ENCODE measurements at places on chromosomes 7 and 10. TPM values are rescaled to one million over a fixed set of nuclear protein-coding genes. Genes with fewer than 3 reads are reported as not detected.

DNA sequence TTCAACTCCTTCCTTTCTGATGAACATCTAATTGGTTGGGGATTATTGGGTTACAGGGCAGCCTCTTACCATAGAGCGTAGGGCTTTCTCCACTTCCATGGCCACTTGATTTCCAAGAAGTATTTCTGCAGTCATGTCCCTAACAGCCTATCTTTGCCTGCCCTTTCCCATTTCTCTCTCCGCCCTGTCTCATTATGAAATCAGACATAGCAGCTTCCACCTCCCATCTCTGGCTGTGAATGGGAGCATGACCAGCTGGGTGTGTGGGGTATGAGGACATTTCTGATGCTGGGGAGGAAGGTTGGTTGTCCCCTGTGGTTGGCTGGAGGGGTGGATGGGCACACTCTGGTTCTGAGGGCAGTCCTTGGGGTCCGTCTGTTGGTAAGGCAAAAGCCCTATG lies 41.2 kb downstream of the ADCYAP1R1 start:
- no peak for DNase-seq

GRCh38 chr7:66348531-66348930 lies 143.4 kb downstream of the TPST1 start:
- DNase-seq: no peak

- DNase-seq: peak; percentile 39
Measured at GRCh38 chr7:78850093-78850740, 603.2 kb downstream of the MAGI2 start.

The ZP3 gene
- total RNA-seq: 1.3 TPM

GRCh38 chr10:11207560-11207844 lies 189.8 kb downstream of the CELF2 start:
- peak; percentile 37 for DNase-seq

The LDB3 gene
- 0.37 TPM for total RNA-seq

The VAX1 gene
- total RNA-seq: not detected

The FFAR4 gene
- total RNA-seq: not detected

- no peak for DNase-seq
Measured at GRCh38 chr7:26165950-26166683, 14.1 kb downstream of the NFE2L3 start.

The TFR2 gene
- total RNA-seq: 1.7 TPM

The ABCB1 gene
- not detected for total RNA-seq

The OTUD1 gene
- total RNA-seq: 1.5 TPM

The GIMAP7 gene
- total RNA-seq: not detected

GRCh38 chr7:112782498-112782897 lies 7.7 kb downstream of the TMEM168 start:
- no peak for DNase-seq

DNA sequence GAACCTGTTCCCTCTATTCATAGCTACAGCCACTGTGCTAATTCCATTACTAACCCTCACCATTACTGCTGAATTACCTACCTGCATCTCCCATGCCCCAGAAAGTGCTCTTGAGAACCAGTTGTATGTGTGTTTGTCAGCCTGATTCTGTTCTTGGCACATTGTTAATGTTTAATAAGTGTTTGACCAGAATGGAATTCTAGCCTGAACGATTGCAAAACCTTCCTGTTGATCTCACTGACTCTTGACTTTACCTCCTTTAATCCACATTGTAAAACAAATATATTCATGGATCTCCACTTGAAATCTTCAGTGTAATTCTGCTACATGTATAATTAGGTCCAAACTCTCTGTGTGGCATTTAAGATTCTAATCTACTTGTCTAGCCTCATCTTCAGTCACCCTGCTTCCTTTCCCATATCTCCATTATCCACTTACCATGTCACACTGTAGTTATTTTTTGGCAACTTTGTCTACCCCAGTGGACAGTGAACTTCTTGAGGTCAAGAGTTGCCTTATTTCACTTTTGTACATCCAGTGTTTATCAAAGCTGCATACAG lies 4.9 kb downstream of the ZNF277 start:
- DNase-seq: no peak

DNA sequence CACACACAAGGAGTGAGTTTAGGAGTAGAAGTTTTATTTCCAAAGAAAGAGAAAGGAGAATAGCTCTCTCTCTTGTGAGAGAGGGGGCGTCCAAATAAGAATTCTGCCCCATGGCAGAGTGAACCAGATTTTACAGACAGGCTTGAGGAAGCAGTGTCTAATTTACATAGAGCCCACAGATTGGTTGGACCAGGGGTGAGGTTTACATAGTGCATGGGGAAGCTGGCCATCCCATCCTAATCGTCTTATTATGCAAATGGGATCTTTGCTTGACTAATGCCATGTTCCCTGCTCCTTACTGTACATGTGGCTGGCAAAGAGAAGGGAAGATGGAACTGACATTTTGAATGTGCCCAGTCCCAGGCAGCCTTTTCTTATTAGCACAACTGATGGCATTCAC lies 60.0 kb upstream of the ACSM6 start:
- DNase-seq: no peak

- no peak for DNase-seq
Measured at GRCh38 chr10:30488316-30488715, 54.3 kb downstream of the MAP3K8 start.

DNA sequence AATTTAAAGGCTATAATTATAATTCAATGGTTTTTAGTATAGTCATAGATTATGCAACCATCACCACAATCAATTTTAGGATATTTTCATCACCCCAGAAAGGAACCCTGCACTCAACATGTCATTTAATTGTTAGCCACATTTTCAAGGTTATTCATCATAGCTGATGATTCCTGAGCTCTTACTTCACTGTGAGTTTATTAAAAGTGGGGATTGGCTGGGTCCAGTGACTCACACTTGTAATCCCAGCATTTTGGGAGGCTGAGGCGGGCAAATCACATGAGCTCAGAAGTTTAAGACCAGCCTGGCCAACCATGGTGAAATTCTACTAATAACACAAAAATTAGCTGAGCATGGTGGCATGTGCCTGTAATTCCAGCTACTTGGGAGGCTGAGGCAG lies 787 bp downstream of the CCL26 start:
- DNase-seq: no peak

GRCh38 chr10:44249490-44249889 lies 135.4 kb downstream of the CXCL12 start:
- DNase-seq: no peak

GRCh38 chr10:17077346-17077781 lies 52.2 kb downstream of the CUBN start:
- no peak for DNase-seq

- no peak for DNase-seq
Measured at GRCh38 chr7:85781606-85782005, 594.8 kb upstream of the SEMA3D start.

DNA sequence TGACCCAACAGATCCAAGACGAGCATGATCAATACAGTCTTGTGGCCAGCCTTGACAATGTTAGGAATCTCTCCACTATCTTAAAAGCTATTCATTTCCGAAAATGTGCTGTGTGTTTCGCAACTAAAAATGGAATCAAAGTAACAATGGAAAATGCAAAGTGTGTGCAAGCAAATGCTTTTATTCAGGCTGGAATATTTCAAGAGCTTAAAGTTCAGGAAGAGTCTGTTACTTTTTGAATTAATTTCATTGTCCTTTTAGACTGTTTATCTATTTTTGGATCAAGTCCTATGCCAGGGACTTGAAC lies 24.3 kb upstream of the TIAL1 start:
- DNase-seq: no peak

DNA sequence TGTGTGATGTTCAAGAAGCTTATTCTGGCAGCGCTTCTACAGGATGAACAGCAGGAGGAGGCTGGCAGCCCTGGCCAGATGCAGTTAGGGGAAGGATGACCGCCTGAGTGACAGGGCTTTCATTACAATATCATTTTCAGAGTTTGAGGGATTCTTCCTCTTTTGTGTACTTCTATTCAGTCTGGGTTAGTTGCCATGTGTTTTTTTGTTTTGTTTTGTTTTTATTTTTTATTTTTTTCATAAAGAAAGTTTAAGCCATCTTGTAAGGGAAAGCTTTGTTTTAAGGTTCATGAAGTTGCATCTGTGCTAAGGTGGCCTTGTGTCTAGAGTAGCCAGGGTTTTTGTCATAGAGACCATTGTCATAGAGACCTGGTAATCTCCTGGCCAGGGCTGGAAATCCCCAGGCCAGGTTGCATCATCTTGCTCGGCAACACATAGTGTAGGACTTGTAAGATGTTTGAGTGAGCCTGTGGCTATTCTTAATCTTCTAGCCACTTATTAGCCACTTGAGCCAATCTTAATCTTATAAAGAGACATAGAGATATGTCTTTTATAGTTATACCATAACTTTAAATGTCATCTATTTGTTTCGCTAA lies 230.5 kb upstream of the TMEM229A start:
- no peak for DNase-seq

DNA sequence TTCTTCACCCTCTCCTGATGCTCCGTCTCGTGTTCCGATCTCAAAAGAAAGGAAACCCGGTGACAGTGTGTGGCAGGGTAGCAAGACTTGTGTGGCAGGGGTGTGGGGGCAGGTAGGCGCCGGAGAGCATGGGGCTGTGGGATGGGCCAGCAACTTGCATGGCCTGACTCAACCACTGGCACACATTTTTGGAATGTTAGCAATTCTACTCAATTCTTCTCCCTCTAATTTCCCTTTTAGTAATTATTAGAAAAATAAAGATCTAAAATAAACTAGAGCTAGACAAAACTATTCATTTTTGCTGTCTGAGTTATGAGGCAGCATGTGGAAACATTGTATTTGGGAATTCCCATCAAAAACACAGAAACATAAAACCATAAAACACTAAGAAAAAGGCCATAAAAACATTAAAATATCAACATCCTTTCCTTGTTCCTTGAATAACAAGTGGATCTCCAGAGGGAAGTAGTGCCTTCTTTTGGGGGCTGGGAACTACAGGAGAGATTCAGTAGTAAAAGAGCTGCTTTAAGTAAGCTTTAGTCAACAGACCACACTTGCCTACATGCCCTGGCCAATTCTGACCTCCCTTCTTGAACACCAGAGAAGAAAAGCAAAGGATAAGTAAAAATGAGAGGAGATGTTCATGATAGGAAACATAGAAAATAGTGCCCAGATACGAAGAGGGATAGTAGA lies 21.8 kb downstream of the SEMA3C start:
- DNase-seq: no peak

DNA sequence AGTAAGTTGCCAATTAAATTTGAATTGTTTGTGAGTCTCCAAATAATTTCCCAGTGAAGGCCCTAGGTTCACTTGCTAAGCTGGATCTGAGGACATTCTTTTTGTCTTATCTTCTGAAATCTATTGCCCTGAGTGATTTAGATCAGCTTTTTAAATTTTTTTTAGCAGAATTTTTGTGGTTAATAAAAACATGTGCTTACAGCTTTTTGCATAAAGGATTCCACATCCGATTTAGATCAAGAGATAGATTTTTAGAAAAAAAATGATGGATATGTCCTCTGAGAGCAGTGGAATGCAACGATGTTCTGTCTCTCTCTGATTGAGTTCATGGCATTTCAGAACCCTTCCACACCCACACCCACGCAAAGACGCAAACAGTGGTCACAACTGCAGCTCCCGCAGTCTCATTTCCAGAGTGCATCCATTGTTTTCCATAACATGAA lies 358.8 kb downstream of the SUGCT start:
- no peak for DNase-seq

The TWIST1 gene
- total RNA-seq: not detected

The MMP21 gene
- not detected for total RNA-seq

The GJD4 gene
- total RNA-seq: not detected

DNA sequence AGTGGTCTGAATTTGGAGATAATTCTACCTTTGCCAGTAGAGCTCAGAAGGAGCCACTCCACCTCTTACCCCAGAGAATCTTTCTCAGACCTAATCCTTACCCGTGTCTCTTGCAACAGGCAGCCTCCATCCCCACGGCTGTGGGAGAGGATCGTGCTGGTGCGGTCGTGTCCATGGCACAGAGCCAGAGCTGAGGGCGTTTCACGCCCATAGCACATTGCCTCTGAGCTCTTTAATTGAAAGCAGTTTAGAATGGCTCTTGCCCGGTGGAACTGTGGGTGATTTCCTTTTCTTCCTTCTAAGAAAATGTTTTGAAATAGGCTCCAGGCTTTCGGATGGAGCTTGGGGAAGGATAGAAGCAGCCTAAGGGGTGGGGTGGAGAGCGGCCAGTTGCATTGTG lies 41.5 kb downstream of the PRF1 start:
- DNase-seq: no peak

The AOC1 gene
- total RNA-seq: not detected

- DNase-seq: no peak
Measured at GRCh38 chr10:16965740-16966447, 148.7 kb upstream of the RSU1 start.

The PCDH15 gene
- not detected for total RNA-seq

DNA sequence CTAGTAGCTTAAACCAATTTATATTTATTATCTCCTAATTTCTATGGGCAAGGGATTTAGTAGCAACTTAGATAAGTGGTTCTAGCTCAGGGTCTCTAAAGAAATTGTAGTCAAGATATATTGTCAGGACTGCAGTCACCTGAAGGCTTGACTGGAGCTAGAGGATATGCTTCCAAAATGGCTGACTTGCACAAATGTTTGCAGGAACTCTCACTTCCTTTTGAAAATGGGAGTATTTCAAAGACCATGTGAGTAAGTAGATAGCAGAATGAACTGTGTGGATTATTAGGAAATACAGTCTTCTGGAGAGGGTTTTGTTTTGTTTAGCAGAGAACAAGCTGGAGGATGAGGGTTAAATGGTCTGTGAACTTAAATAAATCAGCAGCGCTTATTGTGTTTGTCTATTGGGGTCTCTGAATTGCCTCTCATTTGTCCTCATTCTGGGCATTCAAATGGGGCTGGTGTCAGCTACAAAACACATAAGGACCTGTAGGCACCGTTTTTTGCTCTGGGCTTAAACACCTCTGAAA lies 524.6 kb downstream of the LRMDA start:
- DNase-seq: no peak

Measured in G401 (cell line).